Bronchus fibroblast of lung (primary cell): ENCODE measurements at places on chromosomes 7 and 10. TPM values are rescaled to one million over a fixed set of nuclear protein-coding genes. Genes with fewer than 3 reads are reported as not detected.

Gene COL1A2
- total RNA-seq = 1,292 and 1,325 TPM in 2 replicates

Gene ICA1
- total RNA-seq = 1.0 TPM in 2 replicates

Gene CHN2
- total RNA-seq = under 0.01 TPM in 1 of 2 replicates, not detected in the other

Gene ADIRF
- total RNA-seq = 18.7 and 21.7 TPM in 2 replicates

Gene EBLN1
- total RNA-seq = not detected in 2 replicates

Gene CCDC146
- total RNA-seq = 0.15 and 1.0 TPM in 2 replicates

Gene GDF10
- total RNA-seq = under 0.01 TPM in 1 of 2 replicates, not detected in the other

Gene IQUB
- not detected in 2 replicates for total RNA-seq

Gene BNIP3
- 105 and 126 TPM in 2 replicates for total RNA-seq

Gene PTPRZ1
- total RNA-seq = under 0.01 TPM in 1 of 2 replicates, not detected in the other

Gene HEPACAM2
- not detected in 2 replicates for total RNA-seq

Gene FKBP6
- total RNA-seq = not detected in 2 replicates

Gene ARL5B
- total RNA-seq = 7.4 and 9.4 TPM in 2 replicates

Gene NODAL
- not detected in 2 replicates for total RNA-seq

Gene AQP1
- 0.45 and 0.50 TPM in 2 replicates for total RNA-seq

Gene MACROH2A2
- 20.8 and 21.2 TPM in 2 replicates for total RNA-seq

Gene AKR1C8
- total RNA-seq = not detected in 2 replicates
